ENCODE measurements at places on chromosomes 7 and 10.

DNA sequence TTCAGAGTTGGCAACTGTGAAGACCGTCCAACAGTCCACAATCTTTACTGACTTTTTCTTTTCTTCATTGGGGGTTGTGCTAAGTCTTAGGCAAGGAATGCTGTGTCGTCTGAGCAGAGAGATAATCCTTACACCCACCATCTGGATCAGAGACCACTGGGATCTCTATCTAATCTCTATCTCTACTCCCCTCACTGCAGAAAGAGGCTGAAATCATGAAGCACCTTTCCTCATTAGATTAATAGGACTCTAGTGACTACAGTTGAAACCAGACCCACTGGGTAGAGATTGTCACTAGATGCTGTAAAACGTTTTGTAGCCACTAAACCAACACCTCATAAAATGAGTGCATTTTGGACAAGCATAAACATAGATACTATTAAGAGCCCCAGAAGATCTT is 387.4 kb upstream of the CELF2 start:
- no peak for DNase-seq

GRCh38 chr10:36023939-36024338 is 381.8 kb upstream of the FZD8 start:
- DNase-seq = no peak

GRCh38 chr10:103692436-103692951 is 162.9 kb downstream of the SH3PXD2A start:
- DNase-seq = no peak

DNA sequence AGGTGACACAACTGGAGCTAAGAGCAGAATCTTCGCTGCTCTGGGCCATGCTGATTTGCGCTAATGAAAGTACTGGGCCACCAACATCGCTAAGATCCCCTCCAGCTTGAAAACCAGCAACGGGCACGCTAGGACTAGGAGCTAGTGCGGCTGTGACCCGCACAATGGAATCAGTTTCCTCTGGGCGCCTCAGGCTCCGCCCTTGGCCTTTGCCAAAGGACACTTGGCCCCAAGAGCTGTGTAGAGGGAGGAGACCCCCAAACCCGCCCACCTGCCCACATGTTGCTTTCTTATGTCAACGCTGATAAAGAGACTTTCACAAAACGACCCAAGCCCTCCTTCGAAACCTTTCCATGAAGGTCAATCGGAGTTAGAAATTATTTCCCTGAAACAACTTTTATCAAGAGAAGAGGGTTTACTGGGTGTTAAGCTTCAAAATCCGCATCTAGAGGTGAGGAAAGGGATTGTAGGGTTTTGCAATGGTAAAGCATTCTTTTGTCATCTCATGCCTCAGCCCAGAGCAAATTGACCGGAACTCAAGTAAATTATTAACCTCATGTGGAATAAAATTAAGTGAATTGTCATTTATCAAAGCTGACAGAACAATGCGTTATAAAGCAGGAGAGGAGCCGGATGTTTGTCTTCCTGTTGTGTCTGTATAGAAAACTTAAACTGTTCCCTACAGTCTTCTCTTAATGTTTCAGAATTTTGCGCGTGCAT is 9.4 kb downstream of the ABCB5 start:
- no peak for DNase-seq

- DNase-seq = peak; percentile 8
These were observed 6.6 kb downstream of the NPC1L1 start for GRCh38 chr7:44534501-44534900.

GRCh38 chr10:73095481-73096021 is 1.1 kb downstream of the P4HA1 start:
- no peak for DNase-seq

DNA sequence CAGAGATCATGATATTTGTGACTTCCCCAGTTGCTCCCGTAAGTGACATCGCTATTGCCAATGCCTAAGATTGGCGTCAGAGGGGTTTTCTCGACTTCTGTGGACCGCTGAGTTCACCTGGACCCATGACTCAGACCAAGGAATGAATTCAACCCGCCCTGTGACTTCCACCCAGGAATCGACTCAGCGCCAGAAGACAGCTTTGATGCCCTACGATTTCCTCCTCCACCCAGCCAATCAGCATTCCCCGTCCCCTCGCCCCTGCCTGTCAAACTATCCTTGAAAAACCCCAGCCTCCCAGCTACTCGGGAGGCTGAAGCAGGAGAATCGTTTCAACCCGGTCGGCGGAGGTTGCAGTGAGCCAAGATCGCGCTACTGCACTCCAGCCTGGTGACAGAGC is 58.3 kb downstream of the MICALL2 start:
- no peak for DNase-seq

DNA sequence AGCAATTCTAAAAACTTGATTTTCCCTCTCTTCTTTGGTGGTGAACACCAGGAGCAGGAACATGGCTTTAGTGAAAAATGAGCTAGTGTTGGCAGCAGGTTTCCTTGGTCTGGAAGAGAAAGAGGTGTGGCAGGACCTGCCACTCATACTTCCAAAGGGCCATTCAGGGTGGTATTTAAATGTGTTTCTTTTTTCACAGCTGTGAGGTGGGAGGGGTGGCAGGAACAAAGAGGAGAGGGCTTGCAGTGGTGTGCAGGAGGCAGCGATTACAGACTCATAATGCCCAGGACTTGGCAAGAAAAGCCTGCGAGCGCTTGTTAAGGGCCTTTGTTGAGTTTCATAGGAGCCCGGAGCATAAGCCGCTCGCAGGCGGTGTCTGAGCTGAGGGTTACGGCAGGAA is 36.8 kb downstream of the WIPF3 start:
- DNase-seq = peak; percentile 65

- DNase-seq = no peak
These were observed 211.1 kb upstream of the IGFBP3 start for GRCh38 chr7:46131916-46132795.

All from NCI-H1092 (cell line).